ENCODE measurements at places on chromosomes 2 and 18. TPM values are rescaled to one million over a fixed set of nuclear protein-coding genes. Genes with fewer than 3 reads are reported as not detected.

Gene GALR1
- not detected for total RNA-seq

Gene SALL3
- not detected for total RNA-seq

- no peak for DNase-seq
Observed at GRCh38 chr2:134250840-134251461, 2.9 kb upstream of the MGAT5 start.

DNA sequence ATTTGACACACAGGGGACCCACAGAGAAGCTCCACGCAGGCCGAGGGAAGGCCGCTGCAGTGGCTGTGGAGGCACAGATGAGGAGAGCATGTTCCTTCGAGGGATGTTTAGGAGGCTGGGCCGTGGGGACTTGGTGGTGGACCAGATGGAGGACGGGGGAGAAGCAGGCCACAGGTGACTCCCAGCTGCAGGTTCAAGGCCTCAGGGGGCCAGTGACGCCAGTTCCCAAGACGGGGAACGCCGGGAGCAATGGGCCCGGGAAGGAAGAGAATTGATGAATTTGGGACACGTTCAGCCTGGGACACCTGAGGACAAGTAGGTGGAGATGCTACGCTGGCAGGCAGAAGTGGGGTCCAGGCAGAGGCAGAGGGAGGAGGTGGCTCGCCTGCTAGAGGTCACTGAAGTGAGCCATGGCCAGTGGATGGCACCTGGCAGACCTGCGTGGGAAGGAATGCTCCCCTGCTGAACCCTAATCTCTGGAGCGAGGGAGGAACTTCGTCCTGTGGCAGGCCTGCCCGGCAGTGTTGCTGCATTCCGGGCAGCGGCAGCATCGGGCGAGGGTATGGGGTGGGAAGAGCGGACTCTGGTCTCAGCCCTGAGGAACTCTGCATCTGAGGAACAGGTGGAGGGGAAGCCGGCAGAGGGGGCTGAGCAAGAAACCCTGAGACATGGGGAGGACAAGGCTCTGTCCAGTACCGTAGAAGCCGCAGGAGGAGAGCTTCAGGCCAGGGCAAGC lies 25.2 kb upstream of the HPCAL1 start:
- peak; percentile 73 for DNase-seq

- DNase-seq, result no peak
Observed at GRCh38 chr18:46732201-46732600, 24.7 kb downstream of the ST8SIA5 start.

- no peak for DNase-seq
Observed at GRCh38 chr18:415617-416612, 84.6 kb downstream of the COLEC12 start.
